ENCODE measurements at places on chromosomes 4 and X.

DNA sequence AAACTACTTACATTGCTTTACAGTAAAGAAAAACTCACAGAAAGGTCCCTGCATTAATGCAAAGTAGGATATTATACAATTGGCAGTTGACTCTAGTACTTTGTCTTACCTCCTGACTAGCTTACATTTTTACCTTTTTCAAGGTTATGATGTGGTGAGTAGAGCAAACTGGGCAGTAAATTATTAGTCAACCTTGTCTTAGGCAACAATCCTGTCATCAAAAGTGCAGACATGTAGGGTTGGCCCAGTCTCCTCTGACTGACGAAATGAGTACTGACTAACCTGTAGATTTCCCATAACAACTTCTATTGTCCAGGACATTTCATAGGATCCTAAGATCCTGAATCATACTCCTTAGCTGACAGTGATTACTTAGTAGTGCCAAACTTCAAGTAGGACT lies 142.0 kb upstream of the NUDT6 start:
- DNase-seq = no peak

DNA sequence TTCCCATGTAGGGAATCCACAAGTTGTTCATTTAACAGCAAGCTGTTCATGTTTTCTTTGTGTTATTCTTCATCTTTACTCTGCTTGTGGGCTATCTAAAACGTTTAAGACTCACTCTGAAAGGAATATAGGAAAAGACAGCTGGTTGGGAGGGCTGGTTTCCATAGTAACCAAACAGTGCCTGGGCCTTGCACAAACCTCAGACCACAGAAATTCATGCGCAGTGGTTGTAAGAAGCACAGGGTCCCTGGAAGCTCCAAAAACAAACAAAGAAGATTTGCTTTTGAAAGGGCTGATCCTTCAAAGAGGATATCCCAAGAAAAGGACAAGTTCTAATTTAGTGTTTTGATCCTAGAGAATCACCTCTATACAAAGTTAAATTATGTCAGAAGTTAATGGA lies 7.8 kb downstream of the SERTM2 start:
- no peak for DNase-seq

DNA sequence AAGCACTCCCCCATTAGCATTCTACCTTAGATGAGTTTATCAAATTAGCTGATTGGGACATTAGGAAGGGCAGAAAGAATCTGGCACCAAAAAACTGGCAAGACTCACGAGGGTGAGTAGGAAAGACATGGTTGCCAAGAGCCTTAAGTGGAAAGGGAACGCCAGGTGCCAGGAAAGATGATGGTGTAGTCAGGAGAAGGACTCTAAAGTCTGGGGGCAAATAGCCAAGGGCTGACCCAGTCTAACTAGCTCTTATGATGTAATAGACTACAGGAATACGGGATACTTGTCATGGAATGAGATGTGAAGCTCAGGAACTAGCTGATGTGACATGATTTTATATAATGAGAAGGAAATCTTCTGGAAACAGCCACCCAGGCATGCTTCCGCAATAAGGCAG lies 94.8 kb downstream of the MBNL3 start:
- no peak for DNase-seq

DNA sequence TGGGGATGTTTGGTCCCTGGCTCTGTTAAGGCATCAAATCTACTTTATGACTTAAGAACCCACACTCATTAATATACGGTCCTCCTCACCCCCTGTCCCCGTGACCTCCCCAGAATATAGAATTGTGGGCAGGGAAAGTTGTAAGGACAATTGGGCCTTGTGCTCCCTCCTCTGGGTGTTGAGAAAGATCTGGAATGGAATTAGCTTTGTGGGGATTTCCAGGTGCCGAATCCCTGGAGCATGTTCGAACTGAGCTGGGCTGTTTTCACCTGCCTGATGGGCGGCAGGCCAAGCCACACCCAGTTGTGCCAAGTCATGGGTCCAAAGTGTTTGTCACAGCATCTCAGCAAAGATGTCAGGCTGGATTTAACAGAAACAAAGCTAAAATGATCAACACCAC lies 349.3 kb upstream of the KLF3 start:
- DNase-seq = no peak

GRCh38 chr4:110501826-110502225 lies 25.9 kb downstream of the ENPEP start:
- no peak for DNase-seq

DNA sequence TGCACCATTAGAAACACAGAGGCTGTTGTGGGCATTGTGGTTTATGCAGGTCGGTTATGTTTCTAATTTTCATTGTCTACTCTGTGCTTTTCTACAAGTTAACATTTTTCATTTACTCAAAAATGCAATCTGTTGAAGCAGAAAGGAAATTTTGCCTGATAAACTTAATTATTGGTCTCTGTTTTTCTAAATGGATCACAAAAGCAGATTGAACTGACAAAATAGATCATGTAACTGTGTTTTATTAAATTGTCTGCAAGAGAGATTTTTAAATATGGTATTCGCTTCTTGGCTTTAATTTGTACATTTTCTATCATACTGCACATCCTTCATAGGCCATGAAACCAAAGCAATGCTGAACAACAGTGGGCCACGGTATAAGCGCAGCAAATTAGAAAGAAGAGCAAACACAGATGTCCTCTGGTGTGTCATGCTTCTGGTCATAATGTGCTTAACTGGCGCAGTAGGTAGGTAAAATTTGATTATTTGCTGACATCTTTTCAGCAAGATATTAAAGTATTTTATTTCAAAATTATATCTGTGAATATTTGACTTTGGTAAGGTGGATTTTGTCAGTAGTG lies 50.6 kb downstream of the ATP10D start:
- DNase-seq = no peak

DNA sequence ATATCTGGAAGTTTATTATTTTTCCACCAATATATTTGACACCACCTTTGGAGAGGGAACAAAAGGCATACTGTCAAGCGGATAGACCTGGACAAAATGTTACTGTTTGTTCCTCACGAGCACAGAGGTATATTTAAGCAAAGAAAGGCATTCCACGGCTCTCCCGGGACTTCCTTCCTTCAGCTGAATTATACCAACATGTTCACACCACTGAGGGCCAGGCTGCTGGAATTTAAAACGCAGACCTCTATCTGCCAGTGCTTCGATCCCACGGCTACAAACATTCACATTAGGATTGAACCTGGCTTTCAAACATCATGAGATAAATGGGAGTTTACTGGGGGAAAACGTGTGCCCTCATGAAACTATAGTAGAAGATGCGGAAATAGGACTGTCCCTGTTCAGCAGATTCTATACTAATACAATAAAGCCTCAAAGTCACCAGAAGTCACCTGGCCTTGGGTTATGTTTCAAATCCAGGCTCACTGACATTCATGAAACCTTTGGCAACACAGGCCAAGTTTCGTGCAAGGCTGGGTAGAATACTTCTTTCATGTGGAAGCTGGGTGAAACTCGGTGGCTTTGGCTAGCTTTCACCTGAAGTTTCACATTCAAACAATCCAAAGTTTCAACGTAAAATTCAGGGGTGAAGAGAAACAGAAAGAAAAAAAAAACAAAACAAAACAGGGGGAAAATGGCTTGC lies 39.5 kb downstream of the SORBS2 start:
- DNase-seq = no peak

GRCh38 chr4:74418063-74418670 lies 26.8 kb upstream of the AREG start:
- no peak for DNase-seq

GRCh38 chr4:26185436-26185835 lies 135.4 kb upstream of the RBPJ start:
- no peak for DNase-seq

GRCh38 chr4:89836897-89837384 lies at the start of gene SNCA:
Gene SNCA, minus strand, starts transcription at chr4:89837161. Its CDS starts 1,494 bp downstream, at chr4:89835667.
- peak; percentile 28 for DNase-seq

- no peak for DNase-seq
Measured at GRCh38 chr4:185734214-185734613, 77.8 kb downstream of the SORBS2 start.

GRCh38 chrX:140762061-140762460 lies 52.5 kb downstream of the LINC00632 start:
- DNase-seq = no peak

DNA sequence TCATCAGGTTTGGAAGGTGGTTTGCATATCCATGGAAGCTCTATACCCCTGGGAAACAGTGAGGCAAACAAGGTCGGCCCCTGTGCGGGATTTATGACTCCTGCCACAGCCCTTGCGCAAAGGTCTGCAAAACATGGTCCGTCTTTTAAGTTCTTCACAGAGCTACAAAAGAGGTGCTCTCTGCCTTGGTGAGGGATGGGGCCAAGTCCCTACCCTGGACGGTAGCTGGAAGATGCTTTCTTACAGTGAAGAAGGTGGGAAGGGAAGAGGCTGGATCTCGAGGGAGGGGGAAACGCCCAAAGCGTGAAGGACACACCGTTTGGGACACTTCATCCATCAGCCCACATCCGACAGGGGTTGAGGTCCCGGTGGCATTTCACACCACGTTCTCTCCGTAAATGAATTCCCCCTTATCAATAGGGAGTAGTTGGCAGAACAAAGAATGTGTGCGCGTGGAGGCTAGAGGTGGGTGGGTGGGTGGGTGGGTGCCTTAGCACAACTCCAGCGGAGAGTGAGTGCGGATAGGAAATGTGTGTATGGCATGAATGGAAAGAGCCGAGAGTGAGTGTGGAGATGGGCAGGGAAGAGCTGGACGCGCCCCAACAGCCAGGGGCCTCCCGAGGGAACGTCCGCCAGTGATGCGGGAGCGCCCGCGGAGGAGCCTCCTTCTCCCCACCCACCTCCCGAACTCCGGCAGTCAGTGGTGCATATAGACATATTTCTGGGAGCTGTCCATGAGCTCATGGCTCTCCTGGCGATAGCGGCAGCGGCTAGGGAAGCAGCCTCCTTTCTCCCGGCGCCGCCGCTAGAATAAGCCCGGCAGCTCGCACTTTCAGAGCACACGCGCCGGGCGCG lies 68.3 kb downstream of the LARP7 start:
- peak; percentile 57 for DNase-seq

GRCh38 chr4:41318839-41319530 lies 62.3 kb downstream of the UCHL1 start:
- peak; percentile 23 for DNase-seq

- peak; percentile 26 for DNase-seq
Measured at GRCh38 chrX:104098151-104098808, 14.0 kb upstream of the ZCCHC18 start.

DNA sequence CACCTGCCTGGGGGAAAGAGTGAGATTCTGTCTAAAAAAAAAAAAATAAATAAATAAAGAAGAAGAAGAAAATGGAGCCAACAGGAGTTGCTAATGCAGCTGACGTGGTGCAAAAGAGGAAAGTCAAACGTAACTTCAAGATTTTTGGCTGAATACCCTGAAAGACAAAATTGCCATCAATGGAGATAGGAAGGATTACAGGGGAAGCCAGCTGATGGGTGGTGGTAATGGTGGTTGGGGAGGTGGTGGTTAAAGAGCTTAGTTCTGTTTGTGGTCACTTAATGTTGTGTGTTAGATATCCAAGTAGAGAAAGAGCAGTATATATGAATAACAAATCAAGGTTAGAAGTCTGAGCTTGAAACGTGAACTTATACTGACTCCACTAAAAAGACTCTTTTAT lies 225.4 kb downstream of the ARHGAP24 start:
- no peak for DNase-seq

DNA sequence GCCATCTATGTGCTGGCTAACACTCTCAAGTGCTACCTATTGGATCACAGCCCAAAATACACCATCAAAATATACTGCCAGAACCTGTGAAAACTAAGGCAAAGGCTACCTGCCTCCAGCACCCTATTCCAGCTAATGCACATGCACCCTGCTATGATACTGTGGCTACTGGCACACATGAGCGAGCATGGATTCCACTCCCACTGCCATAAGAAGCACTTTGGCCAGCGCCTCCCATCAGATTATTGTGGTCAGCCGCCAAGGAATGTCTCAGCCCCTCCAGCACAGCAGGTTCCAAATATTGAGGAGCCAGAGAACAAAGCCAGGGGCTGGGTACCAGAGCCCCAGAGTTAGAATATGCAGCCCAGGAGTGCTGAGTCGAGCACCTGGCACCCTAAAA lies 32.5 kb upstream of the TMPRSS11F start:
- DNase-seq = no peak

- no peak for DNase-seq
Measured at GRCh38 chrX:9997524-9997923, 30.4 kb downstream of the CLDN34 start.

Measured in breast epithelium (tissue), 4 donors.